ENCODE measurements at places on chromosomes 4 and X. TPM values are rescaled to one million over a fixed set of nuclear protein-coding genes. Genes with fewer than 3 reads are reported as not detected.

NDP gene
- total RNA-seq: 15.3 TPM

LEF1 gene
- total RNA-seq: 0.13 TPM

RTL5 gene
- total RNA-seq: 5.6 TPM

EDA gene
- 0.79 TPM for total RNA-seq

SHROOM3 gene
- 7.0 TPM for total RNA-seq

TIMM17B gene
- 30.3 TPM for total RNA-seq

VCX2 gene
- not detected for total RNA-seq

SLC16A2 gene
- total RNA-seq: 5.0 TPM

Measured in aortic smooth muscle cell (primary cell).